Activated CD4-positive, alpha-beta T cell treated with anti-CD3 and anti-CD28 coated beads, Interleukin-2, amount 50 U/mL, for 48 hours (primary cell): ENCODE measurements at places on chromosomes 6 and 20.

DNA sequence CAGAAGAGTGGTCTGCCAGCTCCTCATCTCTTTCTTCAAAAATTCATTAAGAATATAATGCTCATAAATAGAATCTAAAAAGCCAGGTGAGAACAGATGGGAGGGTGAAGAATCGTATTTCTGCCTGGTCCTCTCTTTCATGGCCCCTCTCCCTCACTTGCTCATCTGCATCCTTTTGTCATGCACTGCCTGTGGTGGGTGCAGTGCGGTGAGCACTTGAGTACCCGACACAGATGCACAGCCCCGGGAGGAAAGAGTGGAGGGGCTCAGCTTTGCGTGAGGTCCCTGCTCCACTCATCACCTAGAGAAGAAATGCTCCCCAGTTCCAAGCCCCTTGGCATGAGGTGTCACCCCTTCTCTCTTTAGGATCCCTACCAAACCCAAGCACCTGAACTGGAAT, 58.1 kb upstream of the GLP1R start:
- DNase-seq, result no peak

DNA sequence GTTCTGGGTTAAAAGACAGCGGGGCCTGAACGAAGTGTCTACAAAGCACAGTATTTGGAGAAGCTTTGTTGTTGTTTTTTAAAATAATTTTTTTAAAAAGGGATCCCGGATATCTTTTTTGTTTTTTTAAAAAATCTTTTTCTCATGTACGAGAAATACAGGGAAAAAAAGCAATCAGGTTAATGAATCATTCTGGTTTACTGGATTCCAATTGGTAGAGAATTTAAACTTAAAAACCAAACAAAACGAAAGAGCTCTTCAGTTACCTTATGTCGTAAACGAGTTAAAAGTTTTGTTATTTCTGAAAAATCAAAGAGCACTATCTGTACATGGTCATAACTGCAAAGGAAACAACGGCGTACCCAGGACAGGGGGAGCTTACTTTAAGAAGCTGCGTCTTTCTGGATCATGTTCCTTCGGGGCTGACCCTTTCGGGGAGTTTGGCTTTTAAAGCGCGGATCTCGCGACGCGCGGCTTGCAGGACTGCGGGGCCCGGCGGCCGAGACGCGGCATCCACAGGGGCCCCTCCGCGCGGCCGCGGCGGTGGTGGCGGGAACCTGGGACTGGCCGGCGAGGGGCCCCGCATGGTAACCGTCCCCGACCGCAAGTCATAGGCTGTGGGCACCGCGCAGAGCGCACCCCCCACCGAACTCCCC, 927 bp downstream of the IL20RA start:
- DNase-seq, result no peak

DNA sequence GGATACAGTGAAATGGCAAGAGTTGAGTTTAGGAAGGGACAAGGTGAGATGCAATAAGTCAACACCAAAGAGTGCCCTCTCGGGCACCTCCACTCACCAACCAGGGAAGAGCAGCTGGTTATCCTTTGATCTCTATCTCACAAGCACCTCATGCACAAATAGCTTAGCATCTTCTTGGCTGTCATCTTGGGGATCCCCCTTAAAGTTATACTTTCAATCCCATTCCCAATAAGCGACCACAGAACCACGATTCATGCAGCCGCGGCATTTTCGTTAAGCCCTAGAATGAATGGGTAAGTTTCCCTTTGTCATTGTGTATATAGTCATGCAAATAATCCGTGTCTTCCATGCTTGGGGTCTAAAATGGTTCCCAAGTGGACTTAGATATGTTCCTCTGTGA, 73.5 kb downstream of the ADTRP start:
- peak; percentile 49 for DNase-seq

DNA sequence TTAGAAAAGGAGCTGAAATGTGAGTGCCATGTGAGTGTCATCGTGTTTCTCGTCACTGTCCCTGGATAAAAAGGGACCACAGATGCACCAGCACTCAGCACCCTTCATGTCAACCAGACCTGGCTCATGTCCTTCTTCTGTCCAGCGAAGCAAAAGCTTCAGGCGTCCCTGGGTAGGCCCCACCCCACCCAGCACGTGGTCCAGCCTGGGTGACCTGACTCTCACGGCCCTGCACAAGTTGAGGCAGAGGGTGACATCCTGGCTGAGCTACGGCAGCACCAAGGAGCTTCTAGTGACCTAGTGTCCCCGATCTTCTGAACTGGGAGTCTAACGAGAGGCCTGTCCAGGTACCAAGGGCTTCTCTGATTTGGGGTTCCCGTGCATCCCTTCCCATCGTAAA, 37.8 kb downstream of the PSMG4 start:
- no peak for DNase-seq

DNA sequence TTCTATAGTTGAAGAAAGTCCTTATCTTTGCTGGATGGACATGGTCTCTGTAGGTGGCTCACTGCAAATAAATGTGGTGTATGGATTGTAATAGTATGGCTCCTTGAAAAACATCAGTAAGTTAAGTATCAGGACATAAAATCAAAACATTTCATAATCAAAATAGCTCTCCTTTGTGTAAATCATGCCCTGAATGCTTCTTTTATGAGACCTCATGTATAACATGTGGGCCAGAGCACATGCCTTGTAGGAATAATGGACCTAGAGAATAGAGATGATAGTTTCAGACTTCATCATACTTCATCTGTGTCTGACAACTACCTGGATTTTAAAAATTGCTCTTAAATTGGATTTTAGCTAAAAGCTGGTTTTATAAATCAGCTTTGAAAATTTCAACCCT, 159.9 kb downstream of the ASCC3 start:
- DNase-seq, result no peak

- no peak for DNase-seq
These were observed 2.9 kb upstream of the COL21A1 start for GRCh38 chr6:56250266-56250665.

DNA sequence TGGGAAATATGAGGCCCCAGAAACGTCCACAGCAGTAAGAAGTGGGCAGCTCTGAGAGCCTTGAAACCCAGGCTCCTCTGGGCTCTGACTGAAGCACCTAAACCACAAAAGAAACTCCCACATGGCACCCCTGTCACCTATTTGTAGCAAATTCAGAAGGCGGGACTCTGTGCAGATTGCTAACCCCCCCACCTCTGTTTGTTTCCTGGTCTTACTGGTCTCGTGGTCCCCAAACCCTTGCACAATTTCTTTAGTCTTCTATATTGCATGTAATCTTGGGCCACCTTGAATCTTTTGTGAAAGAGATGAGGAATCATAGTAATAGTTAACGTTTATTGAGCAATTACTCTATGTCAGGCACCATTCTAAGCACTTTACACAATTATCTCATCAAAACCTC, 154.3 kb downstream of the PREX1 start:
- DNase-seq, result no peak

GRCh38 chr6:96156425-96156824, 140.7 kb downstream of the FUT9 start:
- no peak for DNase-seq
